CD8-positive, alpha-beta T cell (primary cell): ENCODE measurements at places on chromosomes 13 and 19. TPM values are rescaled to one million over a fixed set of nuclear protein-coding genes. Genes with fewer than 3 reads are reported as not detected.

DNA sequence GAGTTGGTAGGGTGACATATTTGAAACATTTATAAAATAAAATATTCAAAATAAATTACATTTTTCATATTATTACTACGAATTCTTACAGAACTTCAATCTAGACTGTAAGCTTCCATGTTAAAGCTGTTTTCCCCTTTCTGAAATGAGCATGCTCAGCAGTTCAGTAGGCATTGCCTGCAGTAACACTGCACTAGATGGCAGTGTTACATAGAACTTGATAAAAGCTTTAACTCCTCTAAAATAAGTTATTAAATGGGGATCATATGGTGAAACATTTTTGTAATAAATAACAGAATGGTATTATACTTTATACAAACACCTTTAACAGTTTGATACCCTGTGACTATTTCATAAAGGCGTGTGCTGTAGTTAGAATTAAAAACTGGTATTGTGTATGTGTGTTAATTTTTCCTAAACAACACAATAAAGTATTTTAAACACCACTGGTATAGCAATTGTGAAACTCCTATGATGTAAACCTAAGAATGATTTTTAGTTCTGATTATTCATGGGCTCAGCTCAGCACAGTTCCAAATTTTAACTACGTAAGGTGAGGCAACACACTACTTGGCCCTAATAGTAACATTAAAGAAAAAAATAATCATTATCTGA, 11.6 kb upstream of the GPR18 start:
- DNase-seq: peak; percentile 41

- DNase-seq: no peak
These were observed 12.9 kb downstream of the PIN1 start for GRCh38 chr19:9848060-9848459.

SLC17A7 gene
- not detected for total RNA-seq

DNA sequence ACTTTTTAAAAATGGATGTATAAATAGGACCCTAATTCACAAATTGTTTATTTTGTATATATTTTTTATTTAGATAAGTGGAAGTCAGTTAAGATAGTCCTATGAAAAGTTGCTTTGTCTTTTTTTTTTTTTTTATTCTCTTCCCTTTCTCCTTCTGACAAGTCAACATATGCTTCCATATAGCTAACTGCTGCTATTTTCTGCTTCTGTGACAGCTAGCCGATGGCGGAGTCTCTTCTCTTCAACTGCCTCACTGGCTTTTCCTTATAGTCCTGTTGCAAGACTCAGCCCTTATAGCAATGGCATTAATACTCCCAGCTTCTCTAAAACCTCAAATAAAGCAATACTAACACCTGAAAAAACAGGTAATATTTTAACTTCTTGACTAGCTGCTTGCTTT, 45.3 kb downstream of the SLAIN1 start:
- DNase-seq: no peak

DNA sequence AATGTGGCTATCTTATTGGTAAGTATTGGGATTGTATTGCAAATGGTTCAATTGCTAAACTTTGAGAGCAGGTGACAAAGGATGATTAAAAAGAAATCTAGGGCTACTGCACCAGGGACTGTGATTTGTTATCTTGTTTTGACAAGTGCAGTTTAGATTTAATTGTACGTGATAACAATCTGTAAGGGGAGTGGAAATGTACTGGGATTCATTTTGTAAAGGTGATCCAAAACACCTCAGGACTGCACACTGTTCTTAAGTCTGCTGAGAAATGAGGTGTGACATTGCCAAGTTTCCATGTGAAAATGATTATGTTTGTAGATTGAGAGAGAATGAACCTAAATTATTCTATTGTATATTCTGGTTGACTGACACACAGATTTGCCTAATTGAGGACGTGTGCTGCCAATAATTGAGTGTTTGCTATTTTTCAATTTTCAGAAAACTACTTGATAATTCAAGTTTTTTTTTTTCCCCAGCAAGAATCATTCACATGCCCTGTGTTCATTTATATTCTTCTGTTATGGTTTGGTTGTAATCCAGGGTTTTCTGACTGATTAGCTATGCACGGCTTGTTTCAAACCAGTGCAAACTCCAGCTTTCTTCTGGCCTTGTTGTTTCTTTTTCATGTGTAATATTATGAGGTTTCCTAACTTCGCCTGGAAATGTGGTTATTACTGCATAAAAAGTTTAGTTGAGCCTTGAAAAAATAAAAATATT, 308.0 kb downstream of the OLFM4 start:
- no peak for DNase-seq

DNA sequence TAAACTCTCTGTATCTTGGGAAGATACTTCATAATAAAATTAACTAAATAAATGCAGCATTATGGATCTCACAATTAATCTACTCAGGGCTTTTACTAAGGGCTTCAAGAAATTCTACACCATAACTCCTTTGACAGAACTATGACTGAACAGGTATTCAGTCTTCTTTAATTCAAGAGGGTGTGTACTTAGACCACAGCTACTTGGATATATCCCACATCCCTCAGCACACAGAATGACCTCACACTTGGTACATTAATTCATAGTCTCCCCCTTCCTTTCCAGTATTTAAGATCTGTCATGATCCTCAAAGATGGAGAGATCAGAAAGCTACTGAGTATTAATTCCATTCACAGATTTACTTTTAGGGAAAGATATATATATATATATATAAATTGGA, 11.6 kb downstream of the DIAPH3 start:
- no peak for DNase-seq

DNA sequence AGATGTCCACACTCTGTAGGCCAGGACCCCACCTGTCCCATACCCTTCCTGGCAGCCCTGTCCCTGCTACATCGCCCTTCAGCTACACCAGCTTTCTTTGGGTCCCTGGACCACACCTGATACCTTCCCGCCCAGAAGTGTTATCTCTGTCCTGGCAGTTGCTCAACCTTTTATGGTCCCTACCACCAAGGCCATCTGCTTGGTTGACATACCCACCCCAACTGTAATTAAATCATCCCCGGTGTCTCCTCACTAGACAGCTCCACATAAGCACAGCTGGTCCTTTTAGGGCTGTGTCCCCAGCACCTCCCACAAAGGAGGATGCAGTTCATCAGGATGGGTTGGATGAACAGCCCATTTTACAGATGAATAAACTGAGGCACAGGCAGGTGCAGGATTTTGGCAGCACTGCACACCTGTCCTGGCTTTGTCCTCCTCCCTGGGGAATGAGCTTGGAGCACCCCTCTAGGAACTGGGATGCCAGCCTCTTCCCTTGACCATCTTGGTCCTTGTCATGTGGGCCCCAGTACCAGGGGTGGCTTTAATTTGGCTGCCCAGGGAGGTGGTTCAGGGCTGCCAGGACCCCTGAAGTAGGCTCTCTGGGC, 12.9 kb downstream of the NACC1 start:
- no peak for DNase-seq

MEF2B gene
- total RNA-seq: 1.8 TPM

GRCh38 chr19:1630012-1630411, 22.4 kb downstream of the TCF3 start:
- DNase-seq: no peak

- no peak for DNase-seq
These were observed 117.4 kb downstream of the TRPC4 start for GRCh38 chr13:37752146-37752545.

GRCh38 chr19:20423381-20424197, 142.0 kb downstream of the ZNF737 start:
- peak; percentile 60 for DNase-seq

DNA sequence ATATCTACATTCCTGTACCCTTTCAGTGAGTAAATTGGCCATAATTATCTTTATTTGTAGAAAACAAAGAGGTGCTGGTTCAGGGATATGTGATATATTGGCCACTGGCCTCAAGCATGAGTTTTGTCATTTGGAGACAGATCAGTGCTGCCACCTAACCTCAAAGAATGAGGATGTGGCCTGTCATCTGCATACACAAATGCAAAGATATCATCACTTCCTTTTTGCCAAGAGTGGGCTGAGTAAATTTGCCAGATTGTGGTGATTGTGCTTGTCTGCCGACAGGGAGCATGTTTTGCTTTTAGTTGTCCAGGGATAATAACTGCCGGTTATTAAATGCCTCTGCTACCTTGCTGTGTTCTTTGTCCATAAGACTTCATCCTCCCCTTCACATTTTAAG, 44.2 kb downstream of the WASF3 start:
- no peak for DNase-seq

DNA sequence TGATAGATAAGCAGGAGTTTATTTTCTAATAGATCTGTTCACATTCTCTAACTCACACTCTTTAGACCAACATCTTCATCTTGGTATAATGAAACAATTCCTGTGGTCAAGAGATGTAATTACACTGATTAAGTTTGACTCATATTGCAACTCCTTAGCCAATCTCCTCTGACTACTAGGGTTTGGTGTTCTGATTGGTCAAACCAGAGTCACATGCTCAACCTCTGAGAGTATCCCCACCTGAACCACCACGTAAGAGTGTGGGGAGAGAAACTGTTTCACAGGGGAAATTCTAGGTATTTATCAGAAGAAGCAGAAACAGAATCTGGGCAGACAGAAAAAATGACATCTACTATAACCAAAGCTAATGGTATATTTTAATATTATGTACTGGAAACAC, 42.4 kb downstream of the UQCRFS1 start:
- DNase-seq: no peak

- DNase-seq: no peak
These were observed 72.0 kb upstream of the FLT1 start for GRCh38 chr13:28566891-28567290.

SHISA2 gene
- total RNA-seq: 6.4 TPM

DNA sequence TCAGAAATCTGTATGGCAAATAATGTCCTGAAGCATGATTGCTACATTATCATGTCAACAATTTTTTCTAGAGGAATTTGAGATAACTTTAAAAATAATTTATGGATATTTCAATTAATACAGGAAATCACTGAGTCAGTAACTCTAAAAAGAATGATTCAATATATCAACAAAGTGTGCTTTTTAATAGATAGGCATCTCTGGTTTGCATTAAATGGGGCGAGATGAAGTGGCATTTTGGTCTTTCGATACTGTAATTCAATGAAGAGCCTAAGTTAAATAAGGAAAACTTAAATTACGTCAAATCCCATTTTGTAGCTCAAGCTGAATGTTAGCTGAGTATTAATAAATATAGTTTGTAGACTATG, 342.8 kb downstream of the DACH1 start:
- no peak for DNase-seq

DNA sequence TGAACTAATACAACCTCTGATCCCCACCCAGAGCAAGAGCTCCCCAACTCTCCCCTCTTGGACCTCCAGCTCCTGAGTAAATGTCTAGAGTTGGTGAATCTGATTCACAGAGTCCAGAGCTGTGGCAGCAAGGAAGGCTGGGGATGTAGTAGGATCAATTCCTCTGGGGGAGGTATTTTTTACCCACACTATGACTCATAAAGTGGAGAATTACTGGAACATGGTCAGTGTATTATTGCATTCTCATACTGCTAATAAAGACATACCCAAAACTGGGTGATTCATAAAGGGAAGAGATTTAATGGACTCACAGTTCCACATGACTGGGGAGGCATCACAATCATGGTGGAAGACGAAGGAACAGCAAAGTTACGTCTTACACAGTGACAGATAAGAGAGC, 496.7 kb downstream of the EFNB2 start:
- no peak for DNase-seq
